Breast epithelium (tissue), 4 donors: ENCODE measurements at places on chromosomes 11 and 22.

GRCh38 chr11:130070109-130070845 lies 583 bp downstream of the APLP2 start:
- peak; percentile 57 for DNase-seq

DNA sequence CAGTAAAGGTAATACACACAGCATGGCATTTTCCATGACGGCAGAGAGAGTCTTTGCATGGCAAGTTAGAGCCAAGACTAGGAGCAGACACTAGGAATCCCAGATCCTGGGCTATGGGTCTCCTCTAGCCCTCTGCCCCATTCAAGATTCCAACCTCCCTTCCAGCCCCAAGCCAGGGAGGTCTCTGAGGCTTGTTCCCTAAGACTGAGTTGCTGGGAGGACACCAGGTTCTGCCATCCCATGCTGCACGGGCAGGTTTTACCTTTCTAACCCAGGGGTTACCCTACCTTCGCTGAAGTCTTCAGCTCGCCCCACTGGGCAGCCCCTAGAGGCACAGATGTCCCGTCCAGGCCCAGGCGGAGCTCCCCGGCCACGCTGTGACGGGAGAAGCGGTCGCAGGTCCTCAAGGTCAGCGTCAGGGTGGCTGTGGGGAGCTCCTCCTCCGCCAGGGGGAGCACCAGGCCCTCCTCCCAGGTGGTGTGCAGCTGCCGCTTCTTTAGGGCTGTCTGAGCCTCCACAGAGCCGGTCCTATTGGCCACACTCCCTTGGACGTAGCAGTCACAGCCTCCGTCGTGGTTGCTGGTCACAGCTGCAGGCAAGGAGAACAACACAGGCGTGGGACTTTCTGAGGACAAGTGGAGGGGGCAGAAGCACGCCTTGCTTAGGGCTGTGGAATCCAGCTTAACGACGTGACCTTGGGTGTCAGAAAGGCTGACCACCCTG lies 33.8 kb downstream of the SYT13 start:
- DNase-seq = no peak

- DNase-seq = peak; percentile 72
Measured at GRCh38 chr11:128884703-128885338, 6.3 kb upstream of the KCNJ5 start.

GRCh38 chr11:38305682-38306081 lies 1707.6 kb upstream of the RAG2 start:
- no peak for DNase-seq

DNA sequence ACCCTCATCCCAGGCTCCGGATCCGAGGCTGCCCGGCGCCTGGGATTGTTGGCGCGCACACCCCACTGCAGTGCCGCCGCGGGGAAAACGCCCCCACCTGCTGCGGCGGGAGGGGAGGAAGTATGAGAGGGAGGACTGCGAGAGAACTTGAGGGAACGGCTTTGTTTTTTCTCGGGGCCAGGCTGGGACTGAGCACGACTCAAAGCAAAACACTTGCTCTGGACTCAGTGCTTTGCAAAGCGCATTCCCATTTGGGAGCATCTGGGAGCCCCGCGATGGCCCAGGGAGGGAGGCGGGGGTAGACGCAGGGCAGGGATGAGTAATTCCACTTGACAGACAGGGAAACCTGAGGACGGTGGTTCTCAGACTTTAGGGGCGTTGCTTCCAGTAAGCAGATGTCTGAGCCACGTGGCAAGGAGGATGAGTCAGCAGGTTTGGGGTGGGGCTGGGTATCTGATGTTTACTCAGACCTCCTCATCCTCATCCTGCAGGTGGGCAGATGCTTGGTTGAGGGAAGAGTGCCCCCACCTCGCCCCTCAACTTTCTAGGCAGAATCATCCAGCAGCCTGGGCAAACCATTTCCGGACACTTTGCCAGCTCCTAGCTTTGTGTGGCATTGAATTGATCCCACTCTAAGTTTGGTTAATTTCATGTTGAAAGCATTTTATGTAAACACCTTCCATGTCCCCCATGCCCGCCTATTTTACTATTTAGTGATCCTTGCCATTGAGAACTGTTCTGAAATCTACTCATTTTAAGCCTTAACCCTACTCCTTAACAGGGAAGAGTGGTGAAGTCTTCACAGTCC lies 1.5 kb downstream of the MIAT start:
- DNase-seq = peak; percentile 26
